Hepatocyte (in vitro differentiated cells): ENCODE measurements at places on chromosomes 13 and 19. TPM values are rescaled to one million over a fixed set of nuclear protein-coding genes. Genes with fewer than 3 reads are reported as not detected.

DNA sequence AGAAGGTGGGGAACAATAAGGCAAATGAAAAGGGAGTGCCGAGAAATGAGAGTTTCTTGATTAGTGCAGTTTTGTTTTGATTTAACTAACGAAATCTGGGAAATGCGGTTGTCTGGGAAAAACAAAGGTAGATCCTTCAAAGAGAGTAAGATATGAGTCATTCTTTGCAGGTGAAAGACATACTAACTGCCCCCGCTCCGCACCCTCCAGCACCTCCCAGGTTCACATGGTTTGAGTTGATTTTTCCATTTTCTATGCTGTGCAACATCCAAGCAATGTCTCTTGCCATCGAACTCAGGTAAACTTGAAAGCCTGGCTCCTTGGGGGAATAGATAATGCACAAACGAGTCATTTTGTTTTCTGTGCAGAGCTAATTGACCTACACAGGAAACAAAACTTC, 84.1 kb upstream of the KLF12 start:
- no peak for DNase-seq

GRCh38 chr19:44539236-44539826, 9.9 kb upstream of the CEACAM20 start:
- no peak for DNase-seq

- DNase-seq, result no peak
Observed at GRCh38 chr13:113091211-113091771, 14.3 kb upstream of the F7 start.

XRCC1 gene
- 27.3 and 27.8 TPM in 2 replicates for polyA plus RNA-seq

ZNF234 gene
- 4.1 and 6.7 TPM in 2 replicates for polyA plus RNA-seq

DNA sequence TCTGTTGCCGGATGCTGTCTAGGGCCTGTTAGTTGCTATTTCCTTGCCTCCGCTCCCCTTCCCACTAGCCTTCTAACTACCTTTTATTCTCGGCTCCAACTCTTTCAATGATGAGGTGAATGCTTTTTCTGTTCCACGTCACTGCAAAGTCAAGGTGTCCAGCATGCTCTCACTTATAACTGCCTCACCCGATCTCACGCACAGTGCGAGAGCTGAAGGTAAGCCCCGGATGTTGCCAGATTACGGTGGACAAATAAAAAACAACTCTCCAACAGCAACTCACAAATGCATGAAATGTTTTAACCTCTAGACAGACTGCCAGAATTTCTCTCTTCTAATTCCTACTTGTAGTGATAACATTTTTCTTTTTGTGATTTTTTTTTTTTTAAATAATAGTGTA, 169.9 kb downstream of the STK24 start:
- DNase-seq, result no peak

DNA sequence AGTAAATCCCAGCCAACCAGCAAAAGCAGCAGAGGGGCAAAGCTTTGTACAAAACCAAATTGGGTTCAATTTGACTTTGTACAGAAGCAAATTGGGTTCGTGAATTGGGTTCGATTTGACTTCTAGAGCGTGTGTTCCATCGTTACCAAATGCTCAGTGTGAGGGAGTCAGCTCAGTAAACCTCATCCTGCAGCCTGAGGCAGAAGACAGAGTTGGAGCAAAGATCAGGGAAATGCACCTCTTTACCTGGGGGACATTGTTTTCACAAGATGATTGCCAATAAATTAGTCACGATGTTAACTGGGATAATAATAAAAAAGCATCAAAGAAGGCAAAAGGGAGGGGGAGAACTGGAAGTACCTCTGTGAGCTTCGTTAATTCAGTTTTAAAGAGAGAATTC, 1.5 kb downstream of the RAB20 start:
- DNase-seq, result no peak

ZNF667 gene
- 2.4 and 2.7 TPM in 2 replicates for polyA plus RNA-seq

DNA sequence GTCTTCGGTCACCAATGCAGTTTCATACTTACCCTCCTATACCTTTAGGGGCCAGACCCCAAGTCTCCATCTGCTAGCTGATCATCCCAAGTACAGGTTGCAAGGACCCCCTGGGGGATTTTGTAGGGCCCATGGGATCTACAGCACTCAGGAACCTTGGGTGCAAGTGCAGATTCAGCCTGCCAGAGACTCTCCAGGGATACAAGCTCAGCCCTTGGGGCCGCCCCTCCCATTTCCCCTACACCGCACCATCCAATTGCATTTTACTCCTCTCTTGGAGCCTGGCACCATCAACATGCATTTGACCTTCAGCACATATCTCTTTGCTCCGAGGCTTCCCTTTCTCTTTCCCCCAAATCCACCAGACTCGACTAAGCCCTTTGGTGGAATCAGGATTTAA, 154.7 kb upstream of the ZNF536 start:
- DNase-seq, result no peak

MEX3D gene
- 6.2 and 6.6 TPM in 2 replicates for polyA plus RNA-seq

CEACAM5 gene
- polyA plus RNA-seq, result 0.96 and 1.5 TPM in 2 replicates

DNA sequence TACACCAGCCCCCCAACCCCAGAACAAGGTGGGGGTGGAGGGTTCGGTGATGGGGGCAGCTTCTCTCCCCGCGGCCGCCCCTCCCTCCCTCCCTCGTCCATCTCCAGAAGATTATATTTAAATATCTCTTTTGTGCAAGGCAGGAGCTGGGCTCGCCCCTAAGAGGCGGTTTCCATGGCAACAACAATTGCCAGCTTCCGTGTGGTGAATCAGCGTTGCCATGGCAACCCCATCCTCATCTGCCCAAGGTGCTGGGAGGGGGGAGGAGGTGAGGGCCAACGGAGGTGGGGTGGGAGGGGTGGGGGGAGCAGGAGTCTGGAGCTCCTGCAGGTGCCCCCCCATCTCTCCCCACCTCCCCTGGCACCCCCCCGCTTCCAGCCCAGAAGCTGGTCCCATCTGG, 46.4 kb downstream of the CELF5 start:
- DNase-seq, result peak; percentile 47

TUBB4A gene
- 7.3 and 7.9 TPM in 2 replicates for polyA plus RNA-seq

ZNF324B gene
- polyA plus RNA-seq, result 1.9 and 2.4 TPM in 2 replicates

DNA sequence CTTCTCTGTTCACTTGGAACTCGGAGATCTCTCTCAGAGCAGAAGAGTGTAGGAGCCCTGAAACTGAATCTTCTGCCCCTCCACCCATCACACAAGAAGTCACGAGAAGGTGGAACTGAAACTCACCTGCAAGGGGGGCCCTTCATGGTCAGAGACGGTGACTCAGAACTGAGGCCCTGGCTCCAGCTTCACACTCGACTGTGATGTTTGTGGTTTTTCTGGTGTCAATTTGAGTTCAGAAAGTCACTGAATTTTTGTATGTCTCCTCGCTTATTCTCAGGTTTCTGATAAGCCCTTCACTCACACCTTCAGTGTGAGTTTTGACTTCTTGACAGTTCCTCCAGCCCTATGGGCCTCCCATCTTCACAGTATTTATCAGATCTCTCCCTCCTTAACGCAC, 23.1 kb downstream of the SIGLEC5 start:
- DNase-seq, result no peak

GRCh38 chr13:43301346-43301969, 278.1 kb downstream of the DNAJC15 start:
- no peak for DNase-seq

- DNase-seq, result no peak
Observed at GRCh38 chr13:110509971-110510786, 51.3 kb downstream of the RAB20 start.

IZUMO2 gene
- polyA plus RNA-seq, result not detected in 2 replicates

DNA sequence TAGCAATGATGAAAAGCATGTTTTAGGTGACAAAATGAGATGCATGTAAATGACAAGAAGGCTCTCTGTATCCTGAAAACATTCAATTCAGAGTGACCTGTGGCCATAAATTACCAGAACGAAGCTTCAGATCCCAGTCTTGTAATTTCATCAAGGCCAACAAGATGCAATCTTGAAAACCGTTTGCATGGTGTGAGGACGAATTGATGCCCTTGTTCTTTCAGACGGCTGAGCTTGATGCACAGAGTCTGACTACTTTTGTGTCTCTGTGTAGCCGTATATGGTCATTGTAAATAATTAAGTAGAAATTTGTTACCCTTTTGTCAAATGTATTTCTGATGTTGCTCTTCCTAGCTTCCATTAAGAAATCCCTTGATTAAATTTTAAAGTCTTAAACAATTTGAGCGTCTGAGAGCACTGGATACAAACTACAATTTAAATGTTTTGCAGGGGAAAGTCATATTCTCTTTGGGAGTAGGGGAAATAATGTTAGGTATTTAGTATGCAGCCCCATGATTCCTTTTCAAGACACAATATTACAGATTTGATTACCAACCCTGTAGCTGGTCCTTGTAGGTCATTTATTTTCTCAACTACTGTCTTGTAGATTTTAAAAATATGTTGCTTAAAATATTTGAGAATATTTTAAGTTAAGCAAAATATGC, 125.8 kb upstream of the PCDH9 start:
- no peak for DNase-seq

DNA sequence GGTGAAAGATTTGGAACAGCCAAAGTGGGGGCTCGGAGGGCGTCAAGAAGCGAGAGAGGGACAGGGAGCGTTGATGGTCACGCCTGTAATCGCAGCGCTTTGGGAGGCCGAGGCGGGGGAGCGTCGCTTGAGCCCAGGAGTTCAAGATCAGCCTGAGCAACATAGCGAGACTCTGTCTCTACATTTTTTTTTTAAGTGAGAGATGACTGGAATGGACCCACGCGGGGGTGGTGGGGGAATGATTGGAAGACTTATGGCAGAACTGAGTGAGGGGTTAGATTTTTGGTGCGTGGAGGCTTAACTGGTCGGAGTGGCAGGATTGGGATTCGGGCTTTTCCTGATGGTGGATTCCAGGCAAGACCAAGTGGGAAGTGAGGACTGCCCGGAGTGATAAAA, 725 bp downstream of the PSMD8 start:
- DNase-seq, result no peak

- no peak for DNase-seq
Observed at GRCh38 chr19:46461537-46461936, 9.8 kb downstream of the PNMA8A start.

GRCh38 chr19:8451885-8452284, 7.1 kb downstream of the HNRNPM start:
- DNase-seq, result peak; percentile 44

AXL gene
- 15.0 and 17.3 TPM in 2 replicates for polyA plus RNA-seq

DNA sequence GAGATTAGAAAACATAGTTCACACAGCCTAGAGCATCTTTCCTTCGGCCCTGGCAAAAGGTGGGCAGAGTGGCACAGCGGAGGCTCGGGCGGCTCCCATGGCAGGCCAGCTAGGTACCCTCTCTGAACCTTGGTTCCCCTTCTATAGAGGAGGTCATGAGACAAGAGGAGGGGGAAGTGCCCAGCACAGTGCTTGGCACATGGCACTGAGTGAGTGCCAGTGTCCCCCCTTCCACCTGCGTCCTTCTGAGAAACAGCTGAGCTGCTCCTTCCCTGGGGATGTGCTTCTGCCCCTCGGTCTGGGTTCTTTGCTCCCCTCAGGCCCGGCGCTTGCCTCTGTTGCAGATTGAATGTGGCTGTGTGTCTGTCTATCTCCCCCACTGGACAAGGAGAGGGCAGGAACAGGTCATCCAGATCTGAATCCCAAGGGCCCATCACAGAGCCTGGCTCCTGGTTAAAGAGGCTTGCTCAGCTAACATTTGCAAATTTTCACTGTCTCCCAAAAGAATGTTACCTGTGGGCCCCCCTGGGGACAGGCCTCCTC, 165.6 kb downstream of the USP12 start:
- no peak for DNase-seq

DNA sequence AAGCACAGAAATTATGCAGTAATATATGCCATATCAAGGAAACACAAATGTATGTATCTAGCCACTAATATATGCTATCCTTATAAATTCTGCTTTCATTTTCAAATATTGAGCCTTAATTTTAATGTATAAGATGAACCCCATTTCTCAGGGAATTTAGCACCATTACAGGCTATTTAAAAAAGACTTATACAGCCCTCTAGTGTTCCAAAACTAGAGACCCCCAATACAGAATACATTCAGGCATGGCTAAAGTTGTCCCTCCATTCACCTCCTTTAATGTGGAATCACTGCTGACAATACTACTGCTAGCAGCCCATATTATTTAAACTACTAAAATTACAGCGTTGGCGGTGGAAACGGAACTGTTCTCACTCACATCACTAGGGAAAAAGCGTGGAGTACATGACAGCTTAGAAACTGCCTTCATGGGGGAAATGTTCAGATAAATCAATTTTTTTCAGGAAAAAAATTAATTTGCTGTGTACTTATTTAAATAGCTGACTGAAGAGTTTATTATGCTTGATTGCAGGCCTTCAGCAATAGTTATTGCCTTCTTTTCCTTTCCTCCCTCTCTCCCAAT, 541.0 kb downstream of the PCDH9 start:
- DNase-seq, result no peak

DNA sequence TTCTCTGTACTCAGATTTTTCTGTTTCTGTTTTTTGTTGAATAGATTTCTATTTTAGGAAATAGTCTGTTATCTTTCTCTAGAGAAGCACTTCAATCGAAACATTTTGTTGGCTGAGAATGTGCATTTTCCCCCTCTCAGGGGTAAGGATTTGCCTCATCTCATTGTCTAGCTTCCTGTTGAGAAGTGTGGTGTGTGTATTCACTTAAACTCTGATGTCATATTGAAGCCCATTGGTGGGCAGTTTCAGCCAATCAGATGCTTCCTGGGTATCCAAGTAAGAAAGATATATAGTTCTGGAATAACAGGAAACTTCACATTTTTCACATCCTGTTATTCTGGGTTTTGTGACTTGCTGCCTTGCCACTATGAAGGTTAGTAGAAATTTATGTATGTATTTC, 87.6 kb downstream of the ARHGEF7 start:
- DNase-seq, result peak; percentile 55

ZNF578 gene
- 0.12 and 0.16 TPM in 2 replicates for polyA plus RNA-seq

GRCh38 chr13:78686461-78686860, 27.5 kb upstream of the OBI1 start:
- DNase-seq, result no peak

DNA sequence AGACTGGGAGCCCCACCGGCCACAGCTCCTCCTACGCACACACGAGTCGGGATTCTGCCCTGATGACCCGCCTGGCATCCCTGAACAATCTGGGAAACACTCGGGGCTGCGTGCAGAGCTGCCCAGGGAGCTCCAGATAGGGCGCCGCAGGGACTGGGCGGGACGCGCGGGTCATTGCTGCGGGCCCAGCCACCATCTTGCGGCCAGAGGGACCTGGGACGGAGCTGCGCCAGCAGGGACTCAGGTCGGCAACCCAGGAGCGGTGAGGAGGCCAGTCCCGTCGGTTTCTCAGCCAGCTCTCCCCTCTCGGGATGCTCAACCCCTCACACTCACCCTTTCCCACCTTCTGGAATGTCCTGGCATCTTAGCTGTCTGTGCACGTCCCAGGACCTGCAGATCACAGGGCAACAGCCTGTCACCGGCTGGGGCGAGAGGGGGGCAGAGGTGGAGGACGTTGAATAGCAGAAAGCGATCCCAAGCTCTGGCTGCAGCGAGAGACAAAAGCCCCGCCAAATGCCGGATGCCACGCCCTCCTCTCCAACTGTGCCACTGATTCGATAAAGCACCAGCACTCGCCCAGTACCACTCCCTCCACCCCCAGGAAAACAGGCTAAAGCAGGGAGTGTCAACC, 20.4 kb upstream of the ZNF91 start:
- peak; percentile 78 for DNase-seq

DNA sequence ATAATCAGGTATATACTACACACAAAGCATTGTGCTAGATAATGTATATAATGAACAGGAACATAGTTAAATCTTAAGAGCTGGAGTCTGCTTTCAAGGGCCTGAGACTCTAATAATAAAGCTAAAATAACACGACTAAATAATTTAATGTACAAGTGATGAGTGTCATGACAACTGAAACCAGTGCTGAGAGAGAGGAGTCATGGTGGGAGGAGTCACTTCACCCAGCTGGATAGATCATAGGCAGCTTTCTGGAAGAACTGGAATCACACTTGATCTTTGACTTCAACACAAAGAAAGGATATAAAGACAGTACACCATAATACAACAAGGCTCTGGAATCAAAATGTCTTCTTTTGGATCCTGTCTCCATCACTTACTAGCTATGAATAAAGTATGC, 7.1 kb downstream of the RBM26 start:
- no peak for DNase-seq
